Dermis lymphatic vessel endothelial cell (primary cell): ENCODE measurements at places on chromosomes 11 and 22. TPM values are rescaled to one million over a fixed set of nuclear protein-coding genes. Genes with fewer than 3 reads are reported as not detected.

Gene SH3BP1
- total RNA-seq, result 0.54 and 1.4 TPM in 2 replicates

Gene POTEH
- not detected in 2 replicates for total RNA-seq

Gene RIC3
- total RNA-seq, result not detected in 2 replicates

Gene CRYBB2
- not detected in 2 replicates for total RNA-seq

Gene RBX1
- 69.2 and 79.3 TPM in 2 replicates for total RNA-seq

Gene FAT3
- under 0.01 and 0.11 TPM in 2 replicates for total RNA-seq

Gene DGCR6
- total RNA-seq, result 0.43 and 1.8 TPM in 2 replicates

Gene SAA1
- total RNA-seq, result not detected in 2 replicates

Gene RASGRP2
- total RNA-seq, result 3.0 and 3.4 TPM in 2 replicates

Gene C11orf16
- not detected in 2 replicates for total RNA-seq

Gene CCDC15
- total RNA-seq, result 0.76 and 1.5 TPM in 2 replicates

Gene OR51E2
- not detected in 2 replicates for total RNA-seq

Gene DEFB131B
- not detected in 2 replicates for total RNA-seq

Gene SMIM38
- 0.09 and 0.11 TPM in 2 replicates for total RNA-seq

Gene MRGPRX4
- 0.69 and 0.87 TPM in 2 replicates for total RNA-seq

Gene NNMT
- total RNA-seq, result 52.1 and 145 TPM in 2 replicates

Gene DERL3
- 0.17 and 0.33 TPM in 2 replicates for total RNA-seq

Gene HTR3A
- total RNA-seq, result not detected in 2 replicates

Gene IGLL1
- total RNA-seq, result not detected in 2 replicates

Gene BRSK2
- 0.17 and 0.33 TPM in 2 replicates for total RNA-seq

Gene BTG4
- total RNA-seq, result not detected in 2 replicates

Gene RFPL3
- total RNA-seq, result not detected in 2 replicates

Gene MRGPRX3
- total RNA-seq, result 0.33 and 0.52 TPM in 2 replicates

Gene OR4D5
- total RNA-seq, result not detected in 2 replicates

Gene TCN1
- under 0.01 TPM in 1 of 2 replicates, not detected in the other for total RNA-seq

Gene MS4A5
- total RNA-seq, result not detected in 2 replicates

Gene RIMBP3B
- under 0.01 TPM in 1 of 2 replicates, not detected in the other for total RNA-seq

Gene MICAL2
- 112 and 136 TPM in 2 replicates for total RNA-seq

Gene DNAL4
- 14.7 and 17.0 TPM in 2 replicates for total RNA-seq

Gene TEX54
- not detected in 2 replicates for total RNA-seq

Gene POU2AF1
- not detected in 2 replicates for total RNA-seq

Gene ESRRA
- 42.8 and 56.0 TPM in 2 replicates for total RNA-seq

Gene TMEM25
- 11.1 and 11.7 TPM in 2 replicates for total RNA-seq

Gene DUSP8
- 0.17 and 0.54 TPM in 2 replicates for total RNA-seq

Gene ELFN2
- total RNA-seq, result under 0.01 TPM in 1 of 2 replicates, not detected in the other

Gene OR5D13
- not detected in 2 replicates for total RNA-seq

Gene RPUSD4
- total RNA-seq, result 26.1 and 41.5 TPM in 2 replicates

Gene CHRM1
- total RNA-seq, result not detected in 2 replicates

Gene OR2AG1
- not detected in 2 replicates for total RNA-seq

Gene DDI1
- not detected in 2 replicates for total RNA-seq

Gene CDKN1C
- 36.1 and 86.5 TPM in 2 replicates for total RNA-seq

Gene SCUBE2
- 1.4 and 3.4 TPM in 2 replicates for total RNA-seq
